Motor neuron (in vitro differentiated cells): ENCODE measurements at places on chromosomes 11 and 22.

DNA sequence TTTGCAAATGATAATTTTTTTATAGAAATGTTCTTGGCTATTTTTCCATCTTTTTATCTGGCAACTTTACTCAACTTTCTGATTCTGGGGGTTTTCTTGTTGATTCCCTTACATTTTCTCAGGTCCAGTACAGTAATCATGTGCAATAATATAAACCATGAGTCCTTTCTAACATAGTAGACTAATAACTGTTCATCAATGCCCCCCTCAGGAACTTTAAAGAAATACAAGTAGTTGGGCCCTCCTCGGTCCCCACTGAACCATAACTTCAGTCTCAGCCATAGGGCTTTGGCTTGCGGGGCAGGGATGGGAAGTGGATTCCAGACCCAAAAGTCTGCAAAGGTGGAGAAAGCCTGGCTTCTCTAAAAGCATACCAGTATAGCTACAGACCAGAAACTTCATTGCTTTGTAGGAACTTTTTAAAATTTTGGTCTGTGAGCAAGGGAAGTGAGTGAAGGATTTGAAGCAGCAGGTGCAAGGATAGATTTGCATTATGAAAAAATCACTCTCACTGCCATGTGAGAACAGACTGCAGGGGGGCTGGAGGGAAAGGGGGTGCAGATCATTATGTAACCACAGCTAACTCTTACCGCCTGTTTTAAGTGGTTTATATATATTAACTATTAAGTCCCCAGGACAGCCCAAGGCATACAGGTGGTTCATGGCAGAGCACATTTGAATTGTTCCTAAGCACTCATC is 10.4 kb upstream of the TUB start:
- peak; percentile 79 for ATAC-seq

- peak; percentile 95 for ATAC-seq
These were observed 20.7 kb downstream of the ZBTB16 start for GRCh38 chr11:114080219-114080618.

DNA sequence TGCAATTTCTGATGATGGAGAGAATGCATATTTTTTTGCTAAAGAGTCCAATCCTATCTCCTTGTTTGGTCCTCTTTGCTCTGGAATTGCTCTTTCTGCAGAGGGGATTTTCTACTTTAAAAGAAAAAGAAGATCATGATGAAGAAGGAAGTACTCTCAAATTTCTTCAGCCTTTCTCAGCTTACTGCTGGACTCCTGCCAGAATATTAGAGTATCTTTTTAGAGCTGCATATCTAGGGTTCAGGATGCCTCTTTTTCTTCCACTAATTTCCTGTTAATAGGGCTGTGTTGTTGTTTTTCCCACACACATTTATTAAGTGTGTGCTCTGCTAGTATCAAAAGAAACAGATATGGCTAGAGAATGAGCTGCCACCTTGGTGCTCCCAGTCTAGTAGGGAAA is 18.2 kb downstream of the UBASH3B start:
- no peak for ATAC-seq

DNA sequence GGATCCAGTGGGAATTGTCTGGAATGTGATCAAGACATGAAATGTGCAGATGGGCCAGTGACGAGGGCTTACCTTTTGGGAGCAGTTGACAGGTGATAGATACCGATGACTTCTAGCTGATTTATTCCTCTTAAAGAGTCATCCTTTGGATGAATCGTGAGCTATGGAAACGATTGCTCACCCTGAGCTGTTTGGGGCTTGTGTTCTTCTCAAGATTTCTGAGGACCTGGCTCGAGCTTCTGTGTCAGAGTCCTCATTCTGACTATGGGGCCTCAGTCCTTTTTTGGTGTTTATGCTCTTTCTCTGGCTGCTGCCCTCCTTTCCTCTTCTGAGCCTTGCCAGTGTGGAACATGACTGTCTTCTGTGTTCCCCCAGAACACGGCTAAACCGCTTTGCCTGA is 11.9 kb upstream of the AMPD3 start:
- no peak for ATAC-seq

DNA sequence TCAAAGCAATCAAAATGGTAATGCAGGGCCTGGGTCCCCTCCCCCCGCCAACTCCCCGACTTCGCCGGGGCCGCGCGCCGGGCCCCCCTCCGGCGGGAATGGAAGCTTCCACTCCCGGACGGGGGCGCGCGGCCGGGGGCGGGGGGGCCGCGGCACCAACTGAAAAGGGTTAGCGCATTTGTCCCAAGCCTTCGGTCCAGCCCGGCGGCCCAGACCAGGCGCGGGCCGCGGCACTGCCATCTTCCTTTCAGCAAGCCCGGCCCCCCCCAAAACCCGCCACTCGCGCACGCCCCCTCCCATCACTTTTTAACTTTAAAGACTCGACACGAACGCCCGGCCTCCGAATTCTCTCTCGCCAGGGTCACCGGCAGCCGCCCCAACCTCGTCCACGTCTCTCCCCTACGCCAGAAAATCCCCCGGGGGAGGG is 2.8 kb downstream of the PHF21B start:
- peak; percentile 48 for ATAC-seq

- no peak for ATAC-seq
These were observed 1334.0 kb downstream of the TBC1D22A start for GRCh38 chr22:48096411-48096810.

DNA sequence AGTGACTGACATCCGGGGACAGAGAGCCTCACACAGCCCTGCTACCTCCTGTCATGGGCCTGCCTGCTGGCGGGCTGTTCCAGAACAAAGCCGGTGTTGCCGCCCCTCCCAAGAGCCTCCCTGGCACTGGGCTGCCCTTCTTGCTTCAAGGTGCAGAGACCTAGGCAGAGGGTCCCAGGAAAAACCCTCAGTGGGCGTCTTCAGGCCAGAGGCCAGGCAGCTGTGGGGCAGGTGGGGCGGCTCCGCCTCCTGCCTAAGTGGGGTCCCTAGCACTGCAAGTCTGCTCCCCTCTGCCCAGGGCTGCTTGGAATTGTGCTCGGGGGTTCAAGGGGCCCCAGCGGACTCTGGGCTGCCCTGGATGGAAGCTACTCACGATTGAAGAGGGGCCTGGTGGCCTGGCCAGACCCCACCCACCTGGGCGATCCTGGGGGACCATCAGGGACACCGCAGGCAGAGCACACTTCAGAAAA is 20.4 kb upstream of the GNB1L start:
- ATAC-seq, result no peak

GRCh38 chr11:101180481-101180880 is 50.9 kb upstream of the PGR start:
- ATAC-seq, result no peak

GRCh38 chr11:125957618-125958332 is 11.9 kb downstream of the VSIG10L2 start:
- ATAC-seq, result no peak

- no peak for ATAC-seq
These were observed 97.0 kb upstream of the HSD17B12 start for GRCh38 chr11:43583548-43583947.

GRCh38 chr22:45207533-45207932 is 33.2 kb downstream of the KIAA0930 start:
- ATAC-seq, result no peak

DNA sequence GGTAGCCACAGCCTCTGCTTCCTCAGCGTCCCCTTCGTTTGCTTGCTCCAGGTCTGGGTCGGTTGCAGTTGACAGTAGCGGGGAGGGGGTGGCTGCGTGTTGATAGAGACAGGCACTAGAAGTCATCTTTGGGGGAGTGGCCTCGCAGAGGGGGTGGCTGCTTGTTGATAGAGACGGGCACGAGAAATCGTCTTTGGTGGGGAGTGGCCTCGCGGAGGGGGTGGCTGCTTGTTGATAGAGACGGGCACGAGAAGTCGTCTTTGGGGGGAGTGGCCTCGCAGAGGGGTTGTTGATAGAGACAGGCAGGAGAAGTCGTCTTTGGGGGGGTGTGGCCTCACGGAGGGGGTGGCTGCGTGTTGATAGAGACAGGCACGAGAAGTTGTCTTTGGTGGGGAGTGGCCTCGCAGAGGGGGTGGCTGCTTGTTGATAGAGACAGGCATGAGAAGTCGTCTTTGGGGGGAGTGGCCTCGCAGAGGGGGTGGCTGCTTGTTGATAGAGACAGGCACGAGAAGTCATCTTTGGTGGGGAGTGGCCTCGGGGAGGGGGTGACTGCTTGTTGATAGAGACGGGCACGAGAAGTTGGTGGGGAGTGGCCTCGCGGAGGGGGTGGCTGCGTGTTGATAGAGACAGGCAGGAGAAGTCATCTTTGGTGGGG is 328.3 kb downstream of the TBC1D22A start:
- peak; percentile 66 for ATAC-seq

DNA sequence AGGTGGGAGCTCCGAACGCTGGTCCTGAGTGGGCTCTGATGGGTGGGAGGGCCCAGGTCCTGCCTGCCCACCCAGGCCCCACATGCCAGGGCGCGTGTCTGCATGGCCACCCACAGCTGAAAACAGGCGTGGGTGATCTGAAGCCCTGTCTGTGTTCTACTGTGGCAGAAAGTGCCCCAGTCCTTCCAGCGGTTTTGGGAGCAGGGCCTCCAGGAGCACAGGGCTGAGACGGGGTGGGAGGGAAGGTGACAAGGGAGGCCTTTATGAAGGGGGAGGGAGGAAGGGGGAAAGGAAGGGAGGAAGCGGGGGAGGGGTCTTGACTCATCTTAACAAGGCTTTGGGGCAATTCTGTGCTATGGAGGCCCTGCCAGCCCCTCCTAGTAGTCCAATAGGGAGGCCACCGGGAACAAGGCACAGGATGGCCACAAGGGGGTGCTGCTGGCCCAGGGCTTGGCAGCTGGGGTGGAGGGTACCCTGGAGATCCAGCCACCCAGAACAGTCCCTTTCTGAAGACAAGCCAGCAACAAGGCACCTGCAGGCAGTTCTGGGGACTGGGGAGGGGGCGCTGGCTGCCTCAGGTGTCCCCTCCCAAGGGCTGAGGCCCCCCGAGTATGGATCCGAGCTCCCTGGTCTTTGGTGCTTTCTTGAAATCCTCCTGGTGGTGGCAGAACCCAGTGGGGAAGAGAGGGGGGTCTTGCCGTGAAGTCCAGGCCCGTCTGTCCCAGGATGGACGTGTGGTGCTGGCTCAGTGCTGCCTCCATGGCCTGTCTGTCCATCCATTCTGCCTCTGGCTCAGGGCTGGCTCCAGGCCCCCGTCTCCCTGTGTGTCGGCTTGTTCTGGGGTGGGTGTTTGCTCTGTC is 6.3 kb upstream of the FADS3 start:
- peak; percentile 51 for ATAC-seq

DNA sequence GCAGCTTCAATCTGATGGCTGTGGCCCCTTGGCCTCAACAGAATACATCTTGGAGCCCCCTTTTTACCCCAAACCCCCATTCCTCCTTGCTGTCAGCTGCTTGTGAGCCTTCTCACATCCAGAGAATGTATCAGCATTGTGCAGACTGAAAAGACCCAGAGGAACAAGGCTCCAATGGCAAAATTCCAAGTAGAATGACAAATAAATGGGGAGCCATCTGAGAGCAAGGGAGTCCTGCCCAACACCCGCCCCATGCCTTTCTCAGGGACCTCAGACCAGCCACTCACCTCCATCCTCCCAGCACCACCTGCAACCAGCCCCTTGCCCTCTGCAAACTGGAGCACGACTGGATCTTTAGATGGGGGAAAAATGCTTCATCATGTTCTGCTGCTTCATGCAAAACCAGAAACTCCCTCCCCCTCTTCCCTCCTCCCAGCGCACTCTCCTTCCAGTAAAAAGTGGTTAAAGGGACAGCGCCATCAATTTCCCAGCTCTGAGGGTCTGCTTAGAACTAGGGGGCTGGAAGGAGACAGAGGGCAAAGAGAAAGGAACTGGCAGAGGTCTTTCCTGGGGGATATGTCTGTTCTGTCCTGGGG is 2.2 kb upstream of the NEFH start:
- peak; percentile 6 for ATAC-seq

- peak; percentile 8 for ATAC-seq
These were observed 972 bp upstream of the TSSC4 start for GRCh38 chr11:2399488-2400068.
